DND-41 (cell line): ENCODE measurements at places on chromosomes 2 and 18.
A peak's percentile ranks its signal among the peaks of the same experiment; 100 is the strongest.

GRCh38 chr2:36128359-36128758 lies 227.2 kb upstream of the CRIM1 start:
- DNase-seq, result no peak

DNA sequence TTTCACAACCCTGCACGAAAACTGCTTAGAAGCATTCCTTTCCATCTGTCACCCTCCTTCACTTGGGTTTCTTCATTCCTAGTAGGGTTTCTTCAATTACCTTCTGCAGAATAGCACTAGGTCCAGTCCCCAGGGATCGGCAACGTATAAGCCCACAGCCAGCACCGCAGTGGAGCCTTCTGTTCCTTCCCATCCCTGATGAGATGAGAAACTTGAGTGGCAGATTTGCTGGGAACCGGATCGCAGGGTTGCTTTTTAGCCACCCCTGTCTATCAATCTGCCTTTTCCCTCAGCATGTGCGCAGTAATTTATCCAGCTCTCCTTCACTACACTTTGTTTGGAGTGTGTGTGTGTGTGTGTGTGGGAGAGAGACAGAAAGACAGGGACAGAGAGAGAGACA lies 94.2 kb downstream of the CD8B2 start:
- DNase-seq, result no peak

- no peak for DNase-seq
Observed at GRCh38 chr18:77030201-77030600, 102.4 kb downstream of the MBP start.

DNA sequence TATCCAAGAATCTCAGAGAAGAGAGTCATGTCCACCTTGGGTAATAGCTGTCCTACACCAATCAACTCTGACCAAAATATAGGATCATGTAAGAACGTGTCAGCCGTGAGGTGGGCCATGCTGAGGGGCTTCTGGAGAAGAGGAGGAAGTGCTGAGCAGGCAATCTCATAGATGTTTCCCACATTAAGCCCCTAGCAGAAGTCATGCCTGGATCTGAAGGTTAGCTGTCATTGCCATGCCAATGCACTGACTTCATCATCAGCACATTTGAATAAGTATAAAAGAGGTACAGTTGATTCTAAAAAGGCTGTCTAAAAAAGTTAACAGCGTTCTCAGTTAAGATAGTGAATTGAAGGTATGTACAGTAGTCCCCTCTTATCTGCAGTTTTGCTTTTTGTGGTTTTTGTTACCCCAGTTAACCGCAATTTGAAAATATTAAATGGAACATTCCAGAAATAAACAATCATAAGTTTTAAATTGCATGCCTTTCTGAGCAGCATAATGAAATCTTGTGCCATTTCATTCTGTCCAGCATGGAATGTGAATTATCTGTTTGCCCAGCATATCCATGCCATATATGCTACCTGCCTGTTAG lies 67.2 kb upstream of the TMEM17 start:
- no peak for DNase-seq

DNA sequence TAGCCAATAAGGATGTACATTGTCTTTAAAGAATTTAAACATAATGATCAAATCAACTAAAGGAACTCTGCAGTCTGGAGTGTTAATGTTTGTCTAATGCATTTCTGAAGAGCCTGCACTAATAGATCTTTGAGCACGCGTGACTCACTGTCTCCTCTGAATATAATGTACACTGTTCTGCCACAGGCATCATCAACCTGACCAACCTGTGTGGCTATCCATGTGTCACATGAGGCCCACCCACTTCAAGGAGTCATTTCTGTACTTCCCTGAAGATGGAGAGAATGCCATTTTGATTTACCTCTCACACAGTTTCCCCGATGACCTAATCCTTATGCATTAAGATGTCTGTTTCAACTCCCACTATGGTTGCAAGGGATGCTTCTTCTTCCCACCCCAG lies 434.0 kb upstream of the SPHKAP start:
- no peak for DNase-seq

GRCh38 chr2:63984606-63985359 lies 34.4 kb downstream of the VPS54 start:
- DNase-seq, result no peak

DNA sequence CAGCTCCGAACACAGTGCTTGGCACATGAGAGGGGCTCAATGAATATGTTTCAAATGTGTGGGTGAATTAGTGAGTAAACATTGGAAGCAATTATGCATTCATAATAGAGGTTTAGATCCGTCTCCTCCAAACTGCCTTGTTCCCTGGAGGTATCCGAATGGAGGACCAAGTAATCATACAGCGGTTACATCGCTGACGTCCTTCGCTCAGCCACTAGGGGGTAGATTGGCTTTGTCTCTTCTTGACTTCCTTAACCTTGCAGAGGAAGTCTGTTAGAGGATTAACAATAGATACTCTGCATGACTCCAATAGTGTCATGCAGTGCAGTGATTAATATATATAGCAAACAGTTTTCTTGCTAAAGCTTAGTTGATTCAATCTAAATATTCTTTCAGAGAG lies 517.0 kb downstream of the PTPRM start:
- DNase-seq, result no peak

GRCh38 chr2:228901531-228901930 lies 369.6 kb downstream of the PID1 start:
- no peak for DNase-seq

DNA sequence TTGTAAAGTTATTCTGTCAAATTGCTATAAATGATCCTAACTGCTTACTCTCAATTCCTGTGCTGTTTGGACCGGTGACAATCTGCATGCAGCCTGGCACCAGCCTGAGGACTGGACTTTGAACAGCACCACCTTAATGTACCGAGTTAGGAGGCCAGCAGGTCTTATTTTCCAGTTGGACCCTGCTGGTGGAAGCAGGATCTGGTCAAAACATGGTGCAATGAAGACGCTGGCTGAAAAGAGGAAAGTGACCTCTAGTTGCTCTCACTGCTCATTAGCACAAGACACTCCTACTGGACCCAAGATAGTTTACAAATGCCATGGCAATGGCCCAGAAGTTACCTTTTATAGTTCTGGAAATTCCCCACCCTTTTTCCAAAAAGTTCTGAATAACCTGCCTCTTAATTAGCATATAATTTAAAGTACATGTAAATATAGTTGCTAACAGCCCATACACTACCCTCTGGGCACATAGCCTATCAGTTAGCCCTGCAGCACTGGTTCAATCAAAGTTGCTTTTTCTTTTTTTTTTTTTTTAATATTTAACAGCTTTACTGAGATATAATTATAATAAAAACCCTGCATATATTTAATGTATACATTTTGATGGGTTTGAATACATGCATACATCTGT lies 35.8 kb downstream of the RBKS start:
- no peak for DNase-seq

- no peak for DNase-seq
Observed at GRCh38 chr2:168559187-168559586, 103.1 kb downstream of the CERS6 start.

DNA sequence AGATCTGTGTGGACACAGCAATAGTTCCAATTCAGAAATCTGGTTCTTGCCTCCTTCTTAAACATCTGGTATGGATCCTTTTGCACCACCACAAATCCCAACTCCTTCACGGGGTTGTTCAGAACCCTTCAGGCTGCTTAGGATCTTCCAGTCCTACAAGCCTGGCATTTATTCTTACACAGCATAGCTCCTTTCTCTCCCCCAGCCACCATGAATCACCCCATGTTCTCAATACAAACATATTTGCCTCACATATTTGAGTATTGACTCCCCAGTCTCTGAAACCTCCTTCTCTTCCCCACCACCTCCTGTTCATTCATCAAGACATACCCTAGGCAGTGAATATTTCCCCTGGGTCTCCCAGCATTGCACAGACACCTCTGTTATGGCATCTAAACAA lies 155.2 kb downstream of the ALK start:
- DNase-seq, result no peak

- peak; percentile 46 for DNase-seq
Observed at GRCh38 chr2:112542984-112543661, 858 bp downstream of the POLR1B start.

- no peak for DNase-seq
Observed at GRCh38 chr2:208370881-208371633, 35.5 kb upstream of the PTH2R start.

DNA sequence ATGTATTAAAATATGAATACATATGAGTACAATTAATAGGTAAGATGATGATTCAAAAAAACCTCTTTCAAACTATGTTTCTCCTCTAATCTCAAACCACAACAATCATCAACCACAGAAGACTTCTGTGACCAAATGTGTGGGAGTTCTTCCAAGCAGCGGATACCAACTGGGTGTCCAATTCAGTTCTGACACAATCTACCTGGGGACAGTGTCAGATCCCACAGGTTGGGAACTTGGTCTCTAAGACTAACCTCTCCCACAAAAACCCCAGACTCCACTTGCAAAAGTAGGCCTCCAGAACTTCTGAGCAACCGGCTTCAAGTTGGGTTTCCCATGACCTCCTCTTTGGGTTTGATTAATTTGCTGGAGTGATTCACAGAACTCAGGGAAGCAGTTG lies 26.9 kb downstream of the FASTKD1 start:
- no peak for DNase-seq

DNA sequence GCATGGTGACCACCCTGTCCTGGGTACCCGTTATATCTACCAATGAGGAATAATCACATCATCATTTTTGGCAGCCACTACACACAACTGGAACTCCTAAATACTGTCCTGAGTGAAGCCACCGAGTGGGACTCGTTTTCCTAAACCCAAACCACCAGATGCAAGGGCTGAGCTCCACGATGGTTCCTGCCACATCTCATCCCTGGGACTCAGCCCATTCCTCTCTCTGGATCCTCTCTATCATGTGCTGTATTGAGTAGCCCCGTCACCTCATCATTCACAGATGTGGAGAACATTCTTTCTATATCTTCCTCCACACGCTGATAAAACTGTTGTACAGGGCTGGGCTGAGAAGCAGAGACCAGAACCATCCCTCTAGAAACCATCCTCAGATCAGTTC lies 79.4 kb upstream of the SMAD7 start:
- DNase-seq, result no peak

DNA sequence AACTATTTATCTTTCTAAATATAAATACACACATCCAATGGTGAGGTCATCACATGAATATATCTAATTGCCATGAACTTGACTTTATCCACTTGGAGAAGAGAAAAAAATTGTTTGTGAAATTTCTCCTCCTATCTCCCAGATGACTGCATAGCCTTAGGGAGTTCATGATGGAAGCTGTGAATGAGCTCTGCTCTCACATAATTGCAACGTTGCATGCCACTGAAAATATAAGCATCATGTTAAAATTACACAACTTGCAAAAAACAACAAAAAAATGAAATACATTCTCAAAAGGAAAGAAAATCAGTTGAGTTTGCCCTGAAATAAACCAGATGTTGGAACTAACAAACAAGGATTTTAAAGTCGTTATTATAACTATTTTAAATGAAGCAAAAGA lies 50.6 kb upstream of the OSR1 start:
- DNase-seq, result no peak

DNA sequence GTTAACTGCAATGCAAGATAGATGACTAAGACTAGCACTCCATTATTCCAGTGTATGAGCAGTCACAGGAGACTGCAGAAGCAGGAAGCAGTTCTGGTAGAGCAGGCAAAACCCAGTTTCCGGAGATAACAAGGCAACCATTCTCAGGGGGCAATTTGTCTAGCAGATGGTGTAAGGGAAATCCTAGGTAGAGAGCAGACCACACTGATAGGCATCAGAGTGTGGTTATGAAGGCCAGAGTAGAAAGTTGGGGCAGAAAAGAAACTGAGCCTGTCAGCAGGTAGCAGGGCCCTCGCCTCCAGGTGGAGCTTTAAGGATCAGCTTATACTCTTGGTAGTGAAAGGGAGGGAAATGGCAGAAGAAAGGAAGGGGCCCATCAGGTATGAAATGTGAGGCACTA lies 164.4 kb downstream of the PDE11A start:
- DNase-seq, result peak; percentile 66

DNA sequence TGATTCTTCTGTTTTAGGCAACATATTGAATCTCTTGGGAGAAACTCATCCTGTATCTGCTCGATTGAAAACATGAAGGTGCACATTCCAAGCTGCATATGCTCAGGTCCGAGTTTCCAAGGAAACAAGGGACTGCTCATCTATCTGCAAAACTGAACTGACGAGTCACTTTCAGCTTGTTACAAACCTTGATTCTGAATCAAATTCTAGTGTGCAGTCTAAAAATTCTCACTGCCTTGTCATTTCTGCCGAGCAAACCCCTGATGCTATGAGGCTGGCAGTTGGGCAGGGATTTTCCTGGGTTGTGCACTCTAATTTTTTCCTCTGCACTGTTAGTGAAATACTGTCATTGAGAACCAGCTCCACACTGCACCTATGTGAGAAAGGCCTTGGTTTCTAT lies 101.3 kb upstream of the ETAA1 start:
- no peak for DNase-seq

DNA sequence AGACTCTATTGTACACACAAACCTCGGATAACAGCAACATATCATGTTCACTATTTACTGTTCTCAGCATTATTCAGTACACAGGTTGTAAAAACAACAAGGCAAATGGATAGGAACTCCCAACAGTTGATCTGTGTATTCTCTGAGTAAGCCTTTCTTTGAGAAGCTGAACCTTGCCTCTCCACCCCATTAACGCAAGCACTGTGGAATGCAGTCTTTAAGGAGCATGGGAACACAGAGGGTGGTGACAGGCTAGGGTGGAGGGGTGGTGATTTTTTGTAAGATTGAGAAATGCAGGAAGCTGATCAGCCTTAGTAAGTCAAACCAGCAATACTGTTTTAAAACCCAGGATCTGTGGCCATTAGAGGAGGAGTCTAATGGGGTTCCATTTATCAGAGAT lies 19.6 kb upstream of the SERPINB11 start:
- no peak for DNase-seq

DNA sequence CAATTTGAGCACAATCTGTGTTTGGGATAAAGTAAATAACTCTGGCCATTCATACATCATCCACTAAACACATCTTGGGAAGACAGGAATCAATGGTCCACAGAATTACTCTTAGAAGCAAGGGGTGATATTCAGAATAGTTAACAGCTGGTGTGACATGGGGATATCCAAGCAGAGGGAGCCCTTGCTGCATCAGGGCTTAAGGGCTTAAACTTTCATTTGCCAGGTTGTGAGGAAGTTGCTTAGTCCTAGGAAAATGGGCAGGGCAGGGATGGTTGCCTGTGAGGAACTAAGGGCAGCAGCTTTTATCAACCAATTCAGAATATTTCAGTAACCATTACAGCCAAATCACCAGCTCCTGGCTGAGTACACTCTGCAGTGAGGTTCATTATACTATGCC lies 2.0 kb upstream of the ITGA6 start:
- DNase-seq, result no peak

DNA sequence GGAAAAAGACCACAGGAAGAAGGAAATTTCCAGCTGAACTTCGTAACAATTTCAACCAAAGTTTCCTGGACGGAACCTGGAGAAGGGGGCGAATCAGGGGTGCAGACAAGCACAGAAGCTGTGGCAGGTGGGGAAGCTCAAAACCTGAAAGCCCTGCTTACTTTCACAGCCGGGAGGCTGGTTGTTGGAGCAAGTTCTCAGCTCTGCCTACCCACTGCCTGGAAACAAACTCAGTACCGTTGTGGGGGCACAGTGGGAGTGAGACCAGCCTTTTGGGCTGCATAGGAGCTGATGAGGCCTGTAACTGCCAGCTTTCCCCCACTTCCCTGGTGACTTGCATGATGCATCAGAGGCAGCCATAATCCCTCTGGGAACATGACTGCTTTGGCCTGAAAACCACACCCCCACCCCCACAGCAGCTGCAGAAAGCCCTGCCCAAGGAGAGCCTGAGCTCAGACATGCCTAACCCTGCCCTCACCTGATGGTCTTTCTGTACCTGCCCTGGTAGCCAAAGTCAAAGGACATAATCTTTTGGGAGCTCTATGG lies 207.0 kb upstream of the VWC2L start:
- DNase-seq, result peak; percentile 39
